ENCODE measurements at places on chromosomes 12 and 14.

- no peak for DNase-seq
These were observed 8.5 kb upstream of the ASCL1 start for GRCh38 chr12:102948941-102949352.

GRCh38 chr14:64556526-64556925 is 6.8 kb downstream of the PPP1R36 start:
- no peak for DNase-seq

GRCh38 chr14:67357186-67357968 is 2.2 kb downstream of the ATP6V1D start:
- DNase-seq: no peak

GRCh38 chr12:15435597-15435996 is 113.3 kb downstream of the PTPRO start:
- DNase-seq: no peak

DNA sequence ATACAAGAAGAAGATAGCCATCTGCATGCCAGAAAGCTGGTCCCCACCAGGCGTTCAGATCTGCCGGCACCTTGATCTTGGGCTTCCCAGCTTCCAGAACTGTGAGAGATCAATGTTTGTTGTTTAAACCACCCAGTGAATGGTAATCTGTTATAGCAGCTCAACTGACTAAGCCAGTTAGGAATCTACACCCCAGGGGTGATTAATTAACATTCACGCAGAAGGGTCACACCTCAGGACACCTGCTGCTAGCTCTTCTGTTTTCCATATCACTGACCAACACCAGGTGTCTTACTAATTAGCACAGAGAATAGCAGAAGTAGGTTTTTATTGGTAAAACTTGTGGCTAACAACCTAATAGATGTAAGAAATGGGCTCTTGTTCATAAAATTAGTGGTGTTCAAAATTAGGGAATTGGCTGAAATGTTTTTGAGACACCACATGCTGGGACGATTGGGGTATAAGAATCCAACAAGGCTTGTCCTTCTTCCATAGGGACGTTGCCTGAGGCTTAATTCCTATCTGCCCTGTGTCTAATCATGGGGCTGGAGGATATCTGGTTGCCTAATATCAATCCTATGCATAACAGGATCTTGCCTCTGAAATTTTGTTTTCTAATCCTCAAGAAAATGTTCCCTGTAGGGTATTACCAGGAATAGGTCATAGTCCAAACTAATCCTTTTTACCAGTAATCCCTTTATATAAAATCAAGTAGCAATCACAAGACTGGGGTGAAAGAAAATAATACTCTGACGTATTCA is 42.0 kb upstream of the CHST11 start:
- no peak for DNase-seq

- no peak for DNase-seq
These were observed 19.3 kb upstream of the KIF26A start for GRCh38 chr14:104119119-104119487.

DNA sequence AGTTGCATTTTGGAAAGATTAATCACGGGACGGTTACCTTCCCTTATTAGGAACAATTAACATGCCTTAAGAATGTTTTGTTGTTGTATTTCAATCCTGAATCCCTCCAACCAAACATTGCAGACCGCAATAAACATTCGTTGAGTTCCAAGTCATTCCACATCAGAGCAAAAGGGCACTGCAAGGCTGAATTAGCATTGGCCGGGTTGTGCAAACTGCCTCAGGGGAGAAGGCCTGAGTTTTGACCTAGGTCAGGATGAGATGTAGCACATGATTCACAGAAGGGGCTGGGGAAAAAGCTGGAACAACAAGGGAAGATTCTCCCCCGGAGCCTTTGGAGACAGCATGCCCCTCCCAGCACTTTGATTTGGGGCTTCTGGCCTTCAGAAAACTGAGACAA is 82.1 kb upstream of the BDKRB2 start:
- DNase-seq: no peak

- DNase-seq: no peak
These were observed 65.0 kb downstream of the NUMB start for GRCh38 chr14:73393375-73393774.

GRCh38 chr14:26191123-26191522 is 406.7 kb downstream of the NOVA1 start:
- no peak for DNase-seq

DNA sequence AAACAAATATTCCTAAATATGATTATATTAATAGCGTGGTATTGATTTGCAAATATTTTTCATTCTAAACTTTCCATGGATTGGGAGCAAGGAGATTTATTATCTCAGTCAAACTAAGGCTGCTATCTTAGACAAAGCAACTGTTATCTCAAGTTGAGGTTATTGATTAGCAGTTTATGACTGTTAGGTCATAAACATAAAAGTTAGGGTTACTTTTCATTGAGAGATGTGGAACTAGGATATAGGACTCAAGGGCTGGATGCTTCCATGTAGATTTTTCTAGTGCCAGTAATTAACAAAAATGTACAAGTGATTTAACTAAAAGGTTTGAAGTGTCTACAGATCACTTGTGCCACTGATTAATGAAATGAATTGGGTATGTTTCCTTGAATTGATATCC is 19.1 kb downstream of the SCFD1 start:
- no peak for DNase-seq

DNA sequence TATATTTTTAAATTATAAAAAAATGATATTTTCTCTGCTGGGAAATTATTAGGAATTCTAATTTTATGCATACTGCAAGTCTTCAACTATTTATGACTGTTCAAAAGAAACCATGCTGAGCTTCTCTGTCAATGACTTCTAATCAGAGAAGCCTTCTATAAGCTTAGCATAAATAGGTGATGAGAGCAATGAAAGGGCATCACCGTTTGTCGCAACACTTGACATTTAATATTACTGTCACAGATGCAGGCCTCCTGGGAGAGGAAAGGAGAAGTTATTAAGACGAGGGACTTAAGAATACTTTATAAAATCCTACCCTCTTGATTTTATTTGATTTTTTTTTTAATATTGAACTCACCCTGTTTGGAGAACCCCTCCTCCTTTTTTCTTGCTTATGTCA is 69.8 kb downstream of the CAPZA3 start:
- no peak for DNase-seq

GRCh38 chr12:25764409-25764808 is 194.1 kb upstream of the RASSF8 start:
- no peak for DNase-seq

- no peak for DNase-seq
These were observed 23.7 kb downstream of the ANKRD9 start for GRCh38 chr14:102485693-102486512.

- no peak for DNase-seq
These were observed 113.3 kb downstream of the SMOC1 start for GRCh38 chr14:69992564-69992963.

DNA sequence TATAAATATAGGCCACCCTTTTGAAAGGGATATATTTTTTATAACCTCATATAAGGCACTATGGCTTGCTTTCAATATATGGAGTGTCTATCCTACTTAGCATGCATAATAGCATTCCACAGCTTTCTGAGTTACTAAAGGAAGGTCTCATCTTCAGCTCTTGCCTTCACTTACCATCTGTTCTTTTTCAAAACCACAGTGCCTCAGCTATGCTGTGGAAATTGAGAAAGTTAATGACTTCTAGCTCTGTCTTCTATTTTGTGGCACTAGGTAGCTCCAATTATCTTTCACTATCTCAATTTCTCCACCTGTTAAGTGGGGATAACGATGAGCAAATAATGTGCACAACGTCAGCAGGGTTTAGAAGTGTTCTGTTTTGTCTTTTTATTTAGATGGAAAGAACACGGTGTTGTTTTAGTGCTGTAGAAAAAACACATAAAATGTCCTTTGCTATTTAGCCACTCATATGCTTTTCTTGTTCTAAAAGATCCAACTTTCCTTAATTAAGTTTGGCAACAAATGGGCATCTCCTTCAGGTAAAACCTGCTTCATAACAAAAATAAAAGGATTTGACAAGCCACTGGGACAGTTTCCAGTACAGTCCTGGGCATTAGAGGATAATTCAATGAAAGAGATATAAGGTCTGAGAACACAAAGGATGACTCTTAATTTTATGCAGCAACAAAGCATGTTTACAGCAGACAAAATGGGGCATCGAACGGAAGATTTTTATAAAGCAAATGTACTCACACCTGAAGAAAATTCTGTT is 462.0 kb upstream of the SYT1 start:
- DNase-seq: no peak

DNA sequence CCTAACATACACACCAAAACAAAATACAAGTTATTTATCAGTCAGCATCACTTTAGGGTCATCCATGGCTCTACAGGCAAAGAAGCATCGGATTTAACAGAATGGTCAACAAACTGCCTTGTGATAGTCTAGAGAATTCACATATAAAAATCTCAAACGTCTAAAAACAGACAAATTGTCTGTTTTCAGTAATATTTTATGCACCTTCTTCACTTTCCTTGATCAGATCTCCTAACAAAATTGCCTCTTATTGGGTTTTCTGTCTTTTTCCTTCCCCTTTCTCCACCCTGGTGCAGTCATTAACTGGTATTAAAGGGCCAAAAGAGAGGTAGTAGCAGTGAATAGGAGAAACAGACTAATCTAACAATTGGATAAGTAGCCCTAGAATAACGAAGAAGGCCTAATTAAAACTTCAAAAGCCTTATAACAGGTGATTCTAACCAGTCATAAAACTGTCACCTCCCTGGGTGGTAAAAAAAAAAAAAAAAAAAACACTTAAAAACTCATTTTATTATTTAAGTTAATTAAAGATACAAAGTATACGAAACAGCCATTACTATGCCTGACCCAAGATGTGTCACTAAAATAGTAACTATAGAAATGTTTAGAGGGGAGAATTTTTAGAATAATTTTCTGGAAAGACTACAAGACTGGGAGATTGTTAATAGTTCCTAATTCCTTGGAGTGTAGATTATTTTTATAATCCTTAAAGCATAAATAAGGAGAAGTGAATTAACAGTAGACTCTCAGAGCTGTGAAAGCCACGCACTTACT is 1.5 kb downstream of the KIF21A start:
- no peak for DNase-seq

DNA sequence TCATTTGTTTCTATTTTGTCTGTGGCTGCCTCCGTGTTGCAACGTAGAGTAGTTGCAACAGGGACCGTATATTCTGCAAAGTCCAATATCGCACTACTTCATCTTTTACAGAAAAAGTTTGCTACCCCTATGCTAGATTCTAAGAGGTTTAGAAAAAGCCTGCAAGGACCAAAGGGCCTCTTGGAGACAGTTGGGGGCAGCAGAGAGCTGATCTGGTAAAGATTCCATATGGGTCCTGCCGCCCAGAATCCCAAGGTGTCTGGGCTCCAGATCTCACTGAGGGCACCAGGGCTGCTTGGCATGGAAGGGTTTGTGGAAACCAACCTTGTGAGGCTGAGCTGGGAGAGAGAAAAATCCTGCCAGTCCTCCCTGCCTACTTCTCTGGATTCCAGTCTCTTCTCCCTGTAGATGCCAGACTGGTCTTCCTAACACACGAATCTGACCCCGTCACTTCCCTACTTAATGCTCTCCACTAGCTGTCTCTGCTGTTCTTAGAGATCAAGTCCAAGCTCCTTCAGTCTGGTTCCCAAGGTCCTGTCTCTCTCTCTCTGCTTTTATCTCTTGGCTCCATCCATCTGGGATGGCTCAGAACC is 74.6 kb downstream of the GLRX5 start:
- no peak for DNase-seq

GRCh38 chr12:77435446-77436091 is 370.2 kb upstream of the E2F7 start:
- DNase-seq: no peak

GRCh38 chr12:57844709-57845477 is 1.6 kb downstream of the CTDSP2 start:
- peak; percentile 18 for DNase-seq

- DNase-seq: no peak
These were observed 73.7 kb upstream of the RAP1B start for GRCh38 chr12:68536885-68537485.

DNA sequence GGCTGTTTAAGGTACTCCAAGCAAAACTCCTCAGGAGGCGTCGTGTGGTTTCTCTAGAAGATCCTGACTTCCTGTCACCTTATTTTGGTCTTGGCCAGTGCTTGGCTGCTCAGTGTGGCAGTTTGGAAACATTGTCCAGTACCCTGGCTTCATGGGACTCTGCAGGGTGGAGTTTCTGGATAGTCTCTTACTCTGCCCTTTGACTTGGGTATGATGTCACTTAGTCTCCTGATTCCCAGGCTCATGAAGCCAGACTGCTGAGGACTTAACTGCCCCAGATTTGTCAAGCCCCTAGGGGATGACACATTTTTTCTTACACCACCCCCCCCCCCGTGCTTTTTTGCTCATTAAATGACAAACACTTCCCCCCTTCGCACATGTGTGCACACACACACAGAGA is 82.7 kb downstream of the ADCK1 start:
- DNase-seq: no peak

DNA sequence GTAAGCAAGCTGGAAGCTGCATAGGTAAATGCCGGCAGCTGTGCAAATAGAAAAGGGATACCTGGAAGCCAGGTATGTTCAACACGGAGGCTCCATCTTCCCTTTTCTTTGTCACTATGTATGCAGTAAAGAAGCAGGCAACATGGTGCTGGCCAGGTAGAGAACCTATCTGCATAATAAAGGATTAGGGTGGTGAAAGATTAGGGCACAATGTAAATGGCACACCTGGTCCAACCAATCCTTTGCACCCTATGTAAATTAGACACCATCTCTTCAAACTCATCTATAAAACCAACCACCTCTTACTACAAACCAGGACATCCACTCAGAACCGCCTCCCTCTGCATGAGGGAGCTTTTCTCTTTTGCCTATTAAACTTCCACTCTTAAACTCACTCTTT is 32.3 kb downstream of the RPS29 start:
- DNase-seq: no peak

GRCh38 chr12:100368066-100368465 is 11.2 kb downstream of the SLC17A8 start:
- DNase-seq: no peak

- DNase-seq: no peak
These were observed 9.9 kb downstream of the UBC start for GRCh38 chr12:124904306-124905098.

GRCh38 chr14:50083467-50084337 is 32.7 kb downstream of the VCPKMT start:
- peak; percentile 60 for DNase-seq

DNA sequence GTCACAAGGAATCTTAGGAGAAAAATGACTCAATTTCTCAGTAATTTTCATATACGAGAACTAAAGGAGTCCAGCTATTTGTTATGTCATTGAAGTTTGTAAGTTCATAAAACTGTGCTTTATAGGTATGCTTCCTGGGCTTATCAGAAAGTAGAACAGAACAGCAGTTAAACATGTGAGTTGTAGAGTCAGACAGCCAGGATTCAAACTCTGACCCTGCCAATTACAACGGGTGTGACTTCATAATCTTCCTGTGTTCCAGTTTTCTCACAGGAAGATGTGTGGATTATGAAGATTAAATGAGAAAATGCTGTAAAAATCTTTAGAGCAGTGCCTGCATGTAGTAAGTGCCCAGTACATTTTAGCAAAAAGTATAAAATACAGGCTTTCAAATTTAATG is 8.9 kb downstream of the TRIM9 start:
- DNase-seq: no peak

All from stimulated activated CD4-positive, alpha-beta T cell treated with anti-CD3 and anti-CD28 coated beads, Interleukin-15, amount 100 ng/mL, for 48 hours (primary cell).